ENCODE measurements at places on chromosomes 2 and 18. TPM values are rescaled to one million over a fixed set of nuclear protein-coding genes. Genes with fewer than 3 reads are reported as not detected.

The MTA3 gene
- total RNA-seq = 35.6 TPM

The CDKL4 gene
- not detected for total RNA-seq

The ITPRIPL1 gene
- not detected for total RNA-seq

The ZAP70 gene
- not detected for total RNA-seq

The CUL3 gene
- 69.1 TPM for total RNA-seq

The SLC25A12 gene
- total RNA-seq = 14.8 TPM

The CCDC141 gene
- not detected for total RNA-seq

The GAREM1 gene
- total RNA-seq = 3.3 TPM

The IL1RL1 gene
- total RNA-seq = 0.67 TPM

The ALPG gene
- 0.15 TPM for total RNA-seq

The MAP4K3 gene
- total RNA-seq = 20.3 TPM

The STARD6 gene
- total RNA-seq = not detected

The EML6 gene
- total RNA-seq = 1.0 TPM

The RAB31 gene
- 28.4 TPM for total RNA-seq

The LPIN2 gene
- 15.8 TPM for total RNA-seq

The MOGAT1 gene
- total RNA-seq = not detected

The DUSP2 gene
- 0.54 TPM for total RNA-seq

The HOXD9 gene
- total RNA-seq = 1.7 TPM

The GREB1 gene
- total RNA-seq = 2.8 TPM

The RGPD4 gene
- total RNA-seq = 0.08 TPM

The GREB1L gene
- total RNA-seq = 1.4 TPM

The LINC00305 gene
- total RNA-seq = not detected

The CD8B2 gene
- total RNA-seq = not detected

The SIX3 gene
- total RNA-seq = 0.58 TPM

The NDUFV2 gene
- total RNA-seq = 120 TPM

The LOXHD1 gene
- not detected for total RNA-seq

The DLGAP1 gene
- total RNA-seq = 0.01 TPM

The SERPINB7 gene
- 1.7 TPM for total RNA-seq

The THSD7B gene
- total RNA-seq = not detected

The MAL gene
- not detected for total RNA-seq

The CAVIN2 gene
- 19.8 TPM for total RNA-seq

The CSRNP3 gene
- not detected for total RNA-seq

The PLGLB1 gene
- total RNA-seq = 0.38 TPM

The TMEM182 gene
- total RNA-seq = 5.3 TPM

The DSC3 gene
- 2.2 TPM for total RNA-seq

The LRRC30 gene
- total RNA-seq = not detected

The SPHKAP gene
- not detected for total RNA-seq

The CTLA4 gene
- not detected for total RNA-seq

The TDRD15 gene
- total RNA-seq = not detected

The KRTCAP3 gene
- 0.76 TPM for total RNA-seq

The VSNL1 gene
- not detected for total RNA-seq

The GRHL1 gene
- total RNA-seq = 1.2 TPM

The FAHD2A gene
- total RNA-seq = 25.7 TPM

The COL6A3 gene
- total RNA-seq = 0.07 TPM

The SRSF7 gene
- 329 TPM for total RNA-seq

The UGT1A5 gene
- not detected for total RNA-seq

The PDCD1 gene
- total RNA-seq = not detected

The MEP1B gene
- 0.07 TPM for total RNA-seq

The GALNT5 gene
- total RNA-seq = 2.8 TPM

The TUBA4B gene
- 0.35 TPM for total RNA-seq
